ENCODE measurements at places on chromosomes 4 and X. TPM values are rescaled to one million over a fixed set of nuclear protein-coding genes. Genes with fewer than 3 reads are reported as not detected.

- H3K36me3 ChIP-seq = peaks cover 17% of the 10 kb centered on the region
- H3K27ac ChIP-seq = no peak overlapping the region
- peaks cover 4% of the 10 kb centered on the region for H3K4me1 ChIP-seq
- no peak overlapping the region for H3K4me3 ChIP-seq
These were observed 16.2 kb downstream of the UBE2K start for GRCh38 chr4:39714166-39714565.

DNA sequence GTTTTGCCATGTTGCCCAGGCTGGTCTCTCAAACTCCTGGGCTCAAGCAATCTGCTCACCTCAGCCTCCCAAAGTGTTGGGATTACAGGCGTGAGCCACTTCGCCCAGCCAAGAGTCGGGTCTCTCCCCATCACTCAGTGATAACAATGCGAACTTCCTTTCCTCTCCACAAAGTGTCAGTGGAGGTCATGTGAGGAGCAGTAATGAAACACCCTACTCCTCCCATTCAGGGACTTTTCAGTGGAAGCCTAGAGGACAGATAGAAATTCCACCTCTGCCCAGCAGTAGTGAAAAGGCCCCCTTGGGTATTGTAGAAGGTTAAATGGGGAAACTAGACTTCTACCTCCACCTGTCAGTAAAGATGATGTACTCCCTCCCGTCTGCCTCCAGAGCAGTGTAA, 141.9 kb upstream of the STK26 start:
- H3K4me1 ChIP-seq = no peaks in the 10 kb centered on the region
- no peak overlapping the region for H3K27ac ChIP-seq
- no peaks in the 10 kb centered on the region for H3K36me3 ChIP-seq
- peaks cover 13% of the 10 kb centered on the region for H3K27me3 ChIP-seq
- no peak overlapping the region for H3K4me3 ChIP-seq
- DNase-seq = no peak

GRCh38 chrX:13048280-13048679, 3.9 kb upstream of the FAM9C start:
- H3K4me3 ChIP-seq = no peak overlapping the region
- no peak overlapping the region for H3K27ac ChIP-seq
- no peak for DNase-seq
- H3K4me1 ChIP-seq = peaks cover 18% of the 10 kb centered on the region
- H3K27me3 ChIP-seq = no peaks in the 10 kb centered on the region
- no peaks in the 10 kb centered on the region for H3K36me3 ChIP-seq

- no peaks in the 10 kb centered on the region for H3K36me3 ChIP-seq
- no peaks in the 10 kb centered on the region for H3K27me3 ChIP-seq
- no peak overlapping the region for H3K4me3 ChIP-seq
- H3K27ac ChIP-seq = no peak overlapping the region
These were observed 512.2 kb downstream of the PDHA2 start for GRCh38 chr4:96352051-96352517.

DNA sequence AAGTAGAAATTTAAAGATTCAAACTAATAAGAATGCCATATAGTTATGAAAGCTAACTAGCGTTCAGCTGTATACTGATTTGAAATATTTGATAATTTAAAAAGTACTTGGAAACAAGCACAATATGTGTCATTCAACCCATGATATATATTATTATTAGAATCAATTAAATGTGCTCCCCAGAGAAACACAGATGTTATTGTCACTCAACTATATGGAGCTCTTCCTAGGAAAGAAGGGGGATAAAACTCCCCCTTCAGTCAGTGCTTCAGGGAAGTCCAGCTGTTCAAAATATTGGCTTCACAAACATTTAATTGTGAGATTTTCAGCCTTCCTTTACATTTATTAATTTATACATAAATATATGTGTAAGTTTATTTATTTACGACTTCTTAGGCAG, 135.9 kb downstream of the SLC4A4 start:
- H3K4me1 ChIP-seq = no peaks in the 10 kb centered on the region
- no peak for DNase-seq
- H3K27ac ChIP-seq = no peak overlapping the region

Gene MAGEC1
- total RNA-seq = not detected

DNA sequence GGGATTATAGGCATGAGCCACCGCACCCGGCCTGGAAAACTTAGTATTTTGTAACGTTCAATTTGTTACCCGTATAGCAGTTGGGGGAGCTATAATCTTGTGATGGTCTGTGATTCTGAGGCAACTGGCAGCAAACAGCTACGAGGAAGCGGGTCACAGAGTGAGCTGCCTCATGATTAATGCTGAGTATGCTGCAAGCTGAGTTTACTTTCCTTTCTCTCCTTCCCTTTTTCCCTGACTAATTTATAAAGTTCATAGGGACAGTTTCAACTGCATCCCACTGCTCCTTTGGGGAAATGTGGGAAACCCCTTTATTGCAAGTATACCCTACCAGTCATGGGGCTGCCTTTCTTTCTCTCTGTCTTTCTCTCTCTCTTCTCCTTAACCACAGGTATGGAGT, 17.7 kb upstream of the ELOVL6 start:
- H3K27ac ChIP-seq = no peak overlapping the region
- H3K4me1 ChIP-seq = no peaks in the 10 kb centered on the region
- no peaks in the 10 kb centered on the region for H3K36me3 ChIP-seq

Gene HTR2C
- total RNA-seq = not detected

GRCh38 chr4:5622596-5622995, 85.8 kb downstream of the EVC2 start:
- no peak overlapping the region for H3K27ac ChIP-seq
- H3K4me1 ChIP-seq = no peaks in the 10 kb centered on the region
- no peak for DNase-seq

- peaks cover 29% of the 10 kb centered on the region for H3K4me1 ChIP-seq
- no peaks in the 10 kb centered on the region for H3K36me3 ChIP-seq
- no peaks in the 10 kb centered on the region for H3K27me3 ChIP-seq
- peak; percentile 24 for DNase-seq
- H3K27ac ChIP-seq = peak overlapping the region; percentile 95
These were observed 35.9 kb downstream of the ETDC start for GRCh38 chrX:135345107-135345589.

Gene RASL11B
- total RNA-seq = 3.4 TPM

DNA sequence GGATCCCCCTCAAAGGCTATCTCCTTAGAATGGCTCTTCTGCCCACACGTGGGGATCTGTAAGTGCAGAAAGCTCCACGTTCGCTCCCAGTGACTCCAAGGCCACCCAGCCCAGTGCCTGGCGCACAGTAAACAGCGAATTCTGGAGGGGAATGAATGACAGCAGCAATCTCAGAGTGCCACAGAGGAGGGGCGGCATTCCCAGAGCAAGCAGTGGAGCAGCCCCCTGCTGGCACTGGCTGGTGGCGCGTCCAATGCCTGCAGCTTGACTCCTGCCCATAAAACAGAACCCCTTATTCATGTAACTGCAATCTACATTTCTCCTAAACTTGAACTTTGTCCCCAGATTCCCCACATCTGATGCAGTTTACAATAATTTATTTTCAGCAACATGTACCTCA, 6.9 kb upstream of the HELT start:
- DNase-seq = no peak
- H3K27ac ChIP-seq = no peak overlapping the region
- H3K36me3 ChIP-seq = no peaks in the 10 kb centered on the region
- peaks cover 37% of the 10 kb centered on the region for H3K27me3 ChIP-seq
- H3K4me1 ChIP-seq = no peaks in the 10 kb centered on the region

Gene MAMLD1
- total RNA-seq = 3.6 TPM

Gene SERTM2
- 0.05 TPM for total RNA-seq

Gene ATP8A1
- total RNA-seq = 37.2 TPM

DNA sequence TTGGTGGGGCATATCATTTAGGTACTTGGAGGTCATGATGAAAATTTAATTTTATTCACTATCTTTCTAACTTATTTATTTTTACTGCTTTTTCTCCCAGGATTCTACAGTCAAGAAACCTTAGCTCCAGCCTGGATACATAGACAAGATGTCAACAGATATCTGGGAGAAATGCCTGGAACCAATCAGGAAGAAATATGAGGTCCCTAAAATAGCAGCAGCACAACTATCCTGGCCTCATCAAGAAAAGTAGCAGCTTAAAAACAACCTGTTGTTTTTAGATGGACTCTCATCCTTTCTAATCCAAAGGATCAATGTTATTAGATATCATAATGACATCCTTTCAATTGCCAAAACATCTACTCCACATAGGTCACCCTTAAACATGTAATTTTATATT, 54.5 kb downstream of the MAOB start:
- peaks cover 10% of the 10 kb centered on the region for H3K27me3 ChIP-seq
- no peaks in the 10 kb centered on the region for H3K4me1 ChIP-seq
- no peak for DNase-seq
- H3K4me3 ChIP-seq = no peak overlapping the region
- no peak overlapping the region for H3K27ac ChIP-seq

DNA sequence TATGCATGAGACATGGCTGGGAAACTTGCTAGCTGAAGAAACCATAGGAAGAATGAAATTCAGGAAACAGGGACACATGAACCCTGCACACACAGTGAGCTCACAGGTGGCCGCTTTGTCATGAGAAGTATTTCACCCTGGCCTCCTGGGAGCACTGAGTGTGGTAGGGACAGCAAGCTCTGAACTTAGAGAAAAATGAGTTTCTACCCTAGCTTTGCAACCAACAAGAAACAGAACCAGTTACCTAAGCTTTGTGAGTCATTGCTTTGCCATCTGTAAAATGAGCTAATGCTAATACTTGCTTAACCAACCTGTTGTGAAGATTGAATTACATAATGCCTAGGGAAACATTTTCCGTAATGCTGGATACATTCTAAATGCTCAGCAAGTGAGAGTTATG, 206.6 kb upstream of the HS3ST1 start:
- DNase-seq = no peak
- no peaks in the 10 kb centered on the region for H3K36me3 ChIP-seq
- H3K27ac ChIP-seq = no peak overlapping the region
- no peaks in the 10 kb centered on the region for H3K27me3 ChIP-seq
- H3K4me1 ChIP-seq = no peaks in the 10 kb centered on the region

Gene GPC4
- 34.4 TPM for total RNA-seq

- H3K4me1 ChIP-seq = peaks cover 28% of the 10 kb centered on the region
- H3K27ac ChIP-seq = no peak overlapping the region
- no peak overlapping the region for H3K4me3 ChIP-seq
These were observed 173.9 kb downstream of the MGST2 start for GRCh38 chr4:139839403-139840031.

DNA sequence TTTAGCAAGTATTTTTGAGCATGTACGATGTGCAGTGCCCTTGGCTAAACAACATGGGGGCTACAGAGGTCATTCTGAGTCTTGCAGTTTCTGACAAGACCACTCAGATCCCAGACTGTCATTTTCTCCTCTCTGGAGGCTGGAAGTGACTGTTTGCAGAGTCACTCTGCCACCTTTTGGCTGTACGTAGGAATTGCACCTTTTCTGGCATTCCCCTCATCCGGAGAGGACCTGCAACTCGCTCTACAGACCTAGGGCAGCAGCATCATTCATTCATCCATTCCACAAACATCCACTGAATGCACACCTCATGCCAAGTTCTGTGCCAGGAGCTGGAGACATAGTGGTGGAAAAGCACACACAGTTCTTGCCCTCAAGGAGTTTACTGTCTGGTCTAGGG, 160.4 kb upstream of the GPR101 start:
- no peak for DNase-seq
- no peak overlapping the region for H3K4me3 ChIP-seq
- no peaks in the 10 kb centered on the region for H3K27me3 ChIP-seq

Measured in left lung (tissue), 14 donors.